ENCODE measurements at places on chromosomes 13 and 19.

DNA sequence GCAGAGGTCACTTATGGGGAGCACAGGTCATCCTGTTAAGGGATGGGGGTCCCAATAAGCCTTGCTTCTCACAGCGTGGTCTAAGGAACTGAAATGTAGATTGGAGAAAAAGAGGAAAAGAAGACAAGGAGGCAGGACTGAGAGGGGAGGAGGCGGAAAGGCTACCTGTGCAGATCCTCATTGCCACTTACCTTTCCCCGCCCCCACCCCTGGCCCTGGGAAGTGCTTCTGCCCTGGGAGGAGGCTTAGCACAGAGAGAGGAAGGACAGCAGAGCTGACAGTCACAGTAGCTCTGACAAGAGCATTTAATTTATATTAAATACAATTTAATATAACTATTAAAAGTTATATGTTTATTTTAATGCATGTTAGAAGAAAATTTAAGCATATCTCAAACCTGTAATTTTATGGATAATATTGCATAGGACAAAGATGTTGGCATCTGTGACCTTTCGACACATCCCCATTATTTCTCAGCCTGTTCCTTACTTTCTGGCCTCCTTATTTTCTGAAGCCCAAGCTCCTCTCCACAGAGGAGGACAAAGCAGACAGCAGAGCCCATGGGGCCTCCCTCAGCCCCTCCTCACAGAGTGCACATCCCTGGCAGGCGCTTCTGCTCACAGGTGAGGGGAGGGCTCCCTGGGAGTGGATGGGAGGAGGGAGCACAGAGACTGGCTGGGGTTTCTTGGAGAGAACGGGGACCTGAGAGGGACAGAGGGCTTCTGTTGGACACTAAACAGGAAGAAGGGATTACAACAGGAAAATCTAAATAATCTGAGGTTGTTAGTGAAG lies 23.4 kb downstream of the CEACAM21 start:
- no peak for DNase-seq

GRCh38 chr13:84418041-84418440 lies 535.8 kb upstream of the SLITRK1 start:
- no peak for DNase-seq

DNA sequence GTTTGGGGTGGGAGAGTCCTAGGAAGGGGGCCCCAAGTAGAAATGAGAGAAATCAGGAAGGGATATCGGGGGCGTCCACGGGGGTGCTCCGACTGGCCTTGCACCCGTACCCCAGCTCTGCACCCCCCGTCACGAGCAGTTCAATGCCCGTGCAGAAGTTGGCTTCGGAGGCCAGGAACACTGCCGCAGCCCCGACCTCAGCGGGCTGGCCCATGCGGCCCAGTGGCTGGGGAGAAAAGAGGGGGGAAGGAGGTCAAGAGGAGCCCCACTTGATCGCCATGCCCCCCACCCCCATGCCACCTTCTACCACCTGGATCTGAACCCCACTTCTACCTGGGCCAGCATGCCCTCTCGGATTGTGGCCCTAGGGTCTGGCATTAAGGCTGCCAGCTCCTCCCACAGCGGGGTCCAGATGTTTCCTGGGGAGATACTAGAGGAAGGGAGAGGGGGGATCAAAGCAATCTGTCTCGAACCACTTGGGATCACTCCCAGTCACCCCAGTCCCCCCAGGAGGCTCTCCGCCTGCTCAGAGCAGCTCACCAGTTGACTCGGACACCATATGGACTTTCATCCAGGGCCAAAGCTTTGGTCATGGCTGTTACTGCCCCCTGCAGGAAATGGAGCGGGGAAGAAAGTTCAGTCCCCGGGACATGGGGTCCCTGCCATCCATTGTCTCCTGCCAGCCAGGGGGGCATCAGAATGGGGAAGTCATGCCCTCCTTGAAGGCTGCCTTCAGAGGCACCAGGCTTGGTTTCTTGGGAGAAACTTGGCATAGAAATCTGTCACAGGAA lies 2.5 kb upstream of the BCAT2 start:
- no peak for DNase-seq

GRCh38 chr19:17127671-17128070 lies 52.1 kb downstream of the MYO9B start:
- no peak for DNase-seq

GRCh38 chr19:52535771-52536447 lies 8.4 kb downstream of the ZNF808 start:
- no peak for DNase-seq

GRCh38 chr13:46587807-46588418 lies 34.9 kb downstream of the LRCH1 start:
- no peak for DNase-seq

DNA sequence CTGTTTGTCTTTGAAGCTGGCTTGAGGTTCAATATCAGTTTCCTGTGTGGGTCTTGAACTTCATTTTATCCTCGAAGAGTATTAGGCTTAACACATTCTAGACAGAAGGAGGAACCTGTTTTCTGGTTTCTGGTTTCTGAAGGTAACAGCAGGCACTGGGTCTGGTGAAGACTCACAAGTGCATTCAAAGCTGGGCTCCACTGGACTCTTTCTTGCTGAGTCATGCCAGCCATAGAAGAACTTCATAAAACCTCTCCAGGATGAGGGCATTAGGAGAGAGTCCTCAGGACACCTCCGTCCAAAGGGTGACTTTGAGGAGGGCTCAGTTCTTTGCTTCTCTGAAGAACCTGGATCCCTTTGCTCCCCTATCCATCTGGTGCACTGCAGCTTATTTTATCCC lies 668.6 kb upstream of the SLC10A2 start:
- no peak for DNase-seq

- DNase-seq: no peak
Observed at GRCh38 chr13:90565985-90566713, 781.3 kb upstream of the MIR17HG start.

- DNase-seq: no peak
Observed at GRCh38 chr13:42876887-42877545, 95.6 kb downstream of the FAM216B start.

DNA sequence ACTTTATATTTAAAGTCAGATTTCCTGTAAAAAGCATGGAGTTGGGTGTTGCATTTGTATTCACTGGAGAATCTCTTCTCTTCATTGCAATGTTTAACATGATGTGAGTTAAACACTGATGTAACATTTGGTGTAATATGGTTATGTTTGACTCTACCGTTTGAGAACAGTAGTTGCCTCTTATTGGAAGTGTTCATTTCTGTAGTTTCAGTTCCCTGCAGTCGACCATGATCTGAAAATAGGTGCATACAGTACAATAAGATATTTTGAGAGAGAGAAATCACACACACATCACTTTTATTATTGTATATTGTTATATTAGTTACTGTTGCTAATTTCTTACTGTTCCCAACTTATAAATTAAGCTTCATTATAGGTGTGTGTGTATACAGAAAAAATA lies 105.2 kb upstream of the SPACA7 start:
- DNase-seq: no peak

GRCh38 chr13:107210723-107211030 lies 642.7 kb upstream of the ARGLU1 start:
- no peak for DNase-seq

DNA sequence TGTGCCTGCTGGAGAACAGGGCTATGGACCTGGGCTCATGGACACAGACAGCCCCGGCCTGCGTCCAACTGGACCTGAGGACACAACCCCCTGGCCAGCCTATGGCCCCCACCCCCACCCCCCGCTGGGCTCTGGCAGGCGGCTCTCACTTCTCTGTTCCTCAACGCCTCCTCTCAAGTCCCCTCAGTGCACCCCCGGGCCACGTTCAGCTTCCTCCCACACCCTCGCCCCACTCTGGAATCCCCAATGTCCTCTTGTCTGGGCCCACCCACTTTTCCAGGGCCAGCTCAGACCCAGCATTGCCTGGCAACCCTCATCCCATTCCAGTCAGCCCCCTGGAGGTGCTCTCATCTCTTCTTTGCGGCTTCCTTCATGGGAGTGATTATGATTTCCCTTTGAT lies 130.2 kb upstream of the SPACA7 start:
- DNase-seq: no peak

DNA sequence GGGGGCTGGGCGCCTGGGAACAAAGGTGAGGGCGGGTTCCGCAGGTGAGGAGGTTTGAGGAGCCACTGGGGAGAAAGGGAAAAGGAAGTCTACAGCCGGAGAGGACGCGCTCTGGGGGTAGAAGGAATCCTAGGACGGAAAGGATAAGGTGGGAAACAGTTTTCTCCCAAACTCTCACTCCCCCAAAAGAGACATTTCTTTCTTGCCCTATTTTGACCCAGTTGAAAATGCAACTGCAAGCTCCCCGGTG lies 651 bp upstream of the POLR1D start:
- DNase-seq: no peak

DNA sequence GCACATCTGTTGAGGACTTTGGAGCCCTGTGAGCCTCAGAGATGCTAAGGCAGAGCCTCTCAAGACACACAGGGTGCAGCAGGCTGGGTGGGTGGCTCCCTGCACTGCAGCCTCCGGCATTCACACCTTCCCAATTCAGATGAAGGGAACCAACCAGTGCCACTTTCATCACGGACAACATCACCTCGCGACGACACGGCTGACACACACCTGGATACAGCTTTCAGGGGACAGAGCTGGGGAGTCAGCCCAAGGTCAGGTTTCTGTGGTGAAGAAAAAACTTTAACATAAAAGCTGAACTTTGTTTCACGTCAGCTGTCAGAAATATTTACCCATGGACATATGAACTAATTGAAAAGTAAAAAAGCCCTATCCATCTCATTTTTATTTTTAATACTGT lies 24.9 kb upstream of the ARHGEF7 start:
- no peak for DNase-seq

GRCh38 chr13:91719033-91719432 lies 320.6 kb downstream of the GPC5 start:
- DNase-seq: no peak

- no peak for DNase-seq
Observed at GRCh38 chr13:106243011-106243565, 292.4 kb downstream of the EFNB2 start.

GRCh38 chr19:52140032-52140710 lies 433 bp upstream of the ZNF616 start:
- no peak for DNase-seq

- DNase-seq: no peak
Observed at GRCh38 chr19:34838248-34838647, 65.2 kb upstream of the ZNF599 start.

- no peak for DNase-seq
Observed at GRCh38 chr13:60933638-60934037, 482.0 kb downstream of the PCDH20 start.

GRCh38 chr13:34425327-34425949 lies 516.6 kb upstream of the NBEA start:
- DNase-seq: no peak

DNA sequence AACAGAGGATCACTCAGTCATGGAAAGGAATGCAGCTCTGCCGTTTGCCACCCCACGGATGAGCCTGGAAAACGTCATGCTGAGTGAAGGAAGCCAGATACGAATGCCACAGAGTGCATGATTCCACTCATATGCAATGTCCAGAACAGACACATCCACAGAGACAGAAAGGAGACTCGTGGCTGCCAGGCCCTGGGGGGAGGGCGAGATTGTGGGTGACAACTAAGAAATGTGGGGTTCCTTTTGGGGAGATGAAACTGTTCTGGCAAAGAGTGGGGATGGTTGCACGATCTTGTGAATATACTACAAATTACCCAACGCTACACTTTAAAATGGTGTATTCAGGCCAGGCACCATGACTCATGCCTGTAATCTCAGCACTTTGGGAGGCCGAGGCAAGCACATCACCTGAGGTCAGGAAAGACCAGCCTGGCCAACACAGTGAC lies 27.2 kb upstream of the NAPA start:
- no peak for DNase-seq

DNA sequence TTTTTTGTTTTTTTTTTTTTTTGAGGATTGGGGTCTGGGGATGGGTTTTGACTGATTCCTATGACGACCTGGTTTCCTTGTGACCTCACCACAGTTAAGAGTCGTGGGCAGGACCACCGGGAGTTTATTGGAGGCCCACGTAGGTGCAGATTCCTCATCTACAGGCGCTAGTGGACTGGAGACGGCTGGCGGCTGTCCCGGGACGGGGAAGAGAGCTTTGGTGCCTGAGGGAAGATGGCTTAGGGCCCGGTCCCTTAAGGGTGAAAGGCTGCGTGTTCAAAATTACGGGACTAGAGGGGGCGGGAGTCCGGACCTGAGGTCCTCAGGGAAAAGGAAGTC lies 682 bp upstream of the TEAD2 start:
- no peak for DNase-seq

DNA sequence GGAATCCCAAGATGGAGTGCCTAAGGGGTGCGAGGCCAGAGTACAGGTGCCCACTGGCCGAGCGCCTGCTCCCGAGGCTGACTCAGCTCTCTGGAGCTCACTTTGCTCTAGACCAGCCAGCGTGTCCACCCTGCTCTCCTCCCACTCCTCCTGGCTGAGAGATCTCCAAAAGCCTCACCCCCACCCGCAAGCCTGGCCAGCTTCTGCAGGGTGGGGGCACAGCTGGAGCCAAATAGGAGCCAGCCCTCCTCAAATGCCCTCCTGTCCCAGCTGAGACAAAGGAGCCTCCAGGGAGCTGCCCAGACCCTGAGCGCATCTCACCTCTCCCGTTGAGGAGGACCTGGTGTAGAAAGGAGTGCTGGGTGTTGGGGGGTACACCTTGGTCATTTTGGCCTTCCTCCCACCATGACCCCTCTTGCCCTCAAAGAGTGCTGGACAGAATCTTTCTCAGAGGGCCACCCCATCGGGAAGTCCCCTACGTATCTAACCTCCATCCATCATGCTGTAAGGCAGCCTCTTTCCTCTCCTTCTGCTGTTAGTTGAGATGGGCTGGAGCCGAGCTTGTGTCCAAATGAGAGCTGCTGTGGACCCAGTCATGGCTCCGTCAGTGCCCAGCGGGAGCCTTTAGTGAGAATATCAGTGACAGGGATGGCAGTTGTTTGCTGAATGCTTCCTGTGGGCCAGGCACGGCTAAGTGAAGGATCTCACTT lies 123.9 kb upstream of the VSTM2B start:
- no peak for DNase-seq

GRCh38 chr13:27367570-27367969 lies 56.8 kb upstream of the GTF3A start:
- DNase-seq: no peak

GRCh38 chr13:44197791-44198770 lies 175.5 kb upstream of the SERP2 start:
- no peak for DNase-seq

DNA sequence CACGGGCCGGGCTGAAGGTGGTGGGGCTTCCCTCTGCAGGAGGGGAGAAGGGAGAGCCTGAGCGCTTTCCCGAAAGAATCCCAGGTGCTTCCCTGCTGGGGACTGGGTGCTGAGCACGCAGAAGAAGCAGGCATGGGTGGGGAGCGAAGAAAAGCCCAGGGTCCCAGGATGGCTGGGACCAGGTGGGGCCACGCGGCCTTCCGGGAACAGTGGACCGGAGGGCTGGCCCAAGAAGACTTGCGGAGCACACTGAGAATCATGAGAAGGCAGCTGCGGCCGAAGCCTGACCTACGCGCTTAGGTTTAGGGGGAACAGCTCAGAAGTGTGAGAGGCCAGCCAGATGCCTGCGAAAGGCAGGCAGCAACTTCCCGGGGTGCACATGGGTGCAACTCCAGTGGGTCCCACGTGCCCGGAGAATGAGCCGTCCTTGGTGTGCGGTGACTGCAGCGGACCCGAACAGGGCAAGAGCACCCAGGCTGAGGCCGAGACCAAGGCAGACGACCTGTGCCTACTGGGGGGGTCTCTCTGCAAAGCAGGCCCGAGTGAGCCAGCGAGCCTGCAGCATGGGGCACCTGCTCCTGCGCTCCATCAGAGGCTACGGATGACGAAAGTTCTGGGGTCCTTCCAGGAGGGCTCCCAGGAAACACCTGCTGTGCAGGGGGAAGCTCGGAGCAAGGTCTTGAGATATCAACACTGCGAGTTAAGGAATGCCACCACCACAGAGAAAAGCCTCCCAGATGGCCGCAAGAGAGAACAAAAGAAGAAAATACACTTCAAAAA lies 52.4 kb downstream of the MLLT1 start:
- no peak for DNase-seq

- DNase-seq: no peak
Observed at GRCh38 chr19:35223084-35223790, 5.3 kb downstream of the FAM187B start.
